NCI-H460 (cell line): ENCODE measurements at places on chromosomes 7 and 10. TPM values are rescaled to one million over a fixed set of nuclear protein-coding genes. Genes with fewer than 3 reads are reported as not detected.

- no peak for DNase-seq
Measured at GRCh38 chr10:72862957-72863356, 30.6 kb upstream of the OIT3 start.

- no peak for DNase-seq
Measured at GRCh38 chr10:6470894-6471618, 109.0 kb downstream of the PRKCQ start.

Gene CPA2
- total RNA-seq: 0.59 and 0.75 TPM in 2 replicates

DNA sequence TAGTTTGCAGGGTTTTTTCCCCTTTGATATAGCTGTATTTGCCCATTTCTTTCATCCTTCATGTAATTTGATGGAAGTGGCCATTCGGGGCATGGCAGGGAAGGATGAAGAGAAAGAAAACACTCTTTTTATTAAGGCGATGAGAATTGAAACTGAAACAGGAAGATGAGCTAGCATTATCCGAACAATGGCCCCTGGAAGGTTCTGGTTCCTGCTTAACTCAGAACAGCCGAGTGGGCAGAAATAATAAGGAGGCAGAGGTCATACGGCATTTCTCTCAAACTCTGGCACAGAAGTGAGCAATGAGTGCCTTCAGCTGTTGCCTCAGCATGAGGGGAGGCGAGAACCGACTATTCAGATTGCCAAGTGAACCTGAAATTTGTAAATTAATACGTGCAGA, 113.2 kb upstream of the MYO3A start:
- no peak for DNase-seq

DNA sequence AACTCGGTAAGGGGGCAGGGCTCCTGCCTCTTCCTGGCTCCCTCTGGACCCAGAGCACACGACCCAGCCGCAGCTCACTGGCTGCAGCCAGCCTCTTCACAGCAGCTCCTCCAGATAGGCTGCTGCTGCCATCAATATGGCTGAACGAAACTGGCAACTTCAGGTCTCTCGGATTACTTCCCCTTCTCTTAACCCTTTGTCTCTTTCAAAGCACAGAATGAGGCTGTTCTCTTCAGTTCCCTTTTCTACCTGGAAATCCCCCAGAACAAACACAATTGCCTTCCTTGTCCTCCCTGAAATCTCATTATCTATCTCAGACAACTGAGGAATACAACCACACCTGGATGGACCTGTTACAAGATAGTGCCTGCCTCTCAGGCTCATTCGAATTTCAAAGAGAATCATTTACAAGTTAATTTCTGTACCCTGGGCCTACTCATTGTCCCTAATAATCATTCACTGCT, 193.4 kb upstream of the MBL2 start:
- DNase-seq: no peak

DNA sequence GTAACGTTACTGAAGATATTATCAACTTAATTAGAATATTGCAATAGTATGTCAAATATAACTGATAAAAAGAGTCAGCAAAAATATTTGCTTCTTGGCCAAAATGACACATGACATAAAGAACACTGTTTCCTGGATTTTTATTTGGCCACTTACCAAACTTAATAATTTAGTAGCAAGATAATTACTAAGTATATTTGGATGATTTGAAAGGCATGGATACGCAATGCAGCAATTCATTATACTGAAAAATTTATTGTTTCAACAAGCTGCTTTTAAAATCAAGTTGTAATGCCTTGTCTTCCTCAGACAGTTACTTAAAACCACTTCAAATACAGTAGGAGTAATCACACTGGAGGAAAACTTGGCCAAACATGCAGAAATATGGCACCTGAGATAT, 234.0 kb downstream of the SEMA3E start:
- no peak for DNase-seq

Gene AKR1C3
- total RNA-seq: 818 and 909 TPM in 2 replicates

DNA sequence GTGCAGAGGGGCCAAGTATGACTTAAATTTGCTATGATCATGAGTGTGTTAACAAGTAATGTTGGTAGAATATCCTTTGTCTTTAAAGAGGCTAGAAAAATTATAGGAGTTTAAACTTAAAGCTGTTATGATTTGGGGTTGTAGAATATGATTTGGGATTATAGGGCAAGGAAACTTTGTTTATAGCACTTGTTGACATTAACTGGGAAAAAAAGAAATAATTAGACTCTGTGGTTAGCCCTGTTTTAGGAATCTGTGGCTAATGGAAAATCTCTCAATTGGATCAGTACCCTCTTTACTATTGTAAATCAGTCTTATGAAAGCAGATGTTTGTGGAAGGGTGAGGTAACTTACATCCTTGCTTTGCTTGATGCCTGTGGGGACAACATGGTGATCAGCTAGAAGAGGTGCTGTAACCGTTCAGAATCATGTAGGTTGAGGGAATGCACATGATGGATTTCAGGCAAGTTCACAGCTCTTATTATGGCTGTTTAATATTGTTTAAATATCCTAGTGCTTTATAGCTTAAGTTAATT, 11.1 kb downstream of the ING3 start:
- no peak for DNase-seq

Gene GDF2
- not detected in 2 replicates for total RNA-seq

DNA sequence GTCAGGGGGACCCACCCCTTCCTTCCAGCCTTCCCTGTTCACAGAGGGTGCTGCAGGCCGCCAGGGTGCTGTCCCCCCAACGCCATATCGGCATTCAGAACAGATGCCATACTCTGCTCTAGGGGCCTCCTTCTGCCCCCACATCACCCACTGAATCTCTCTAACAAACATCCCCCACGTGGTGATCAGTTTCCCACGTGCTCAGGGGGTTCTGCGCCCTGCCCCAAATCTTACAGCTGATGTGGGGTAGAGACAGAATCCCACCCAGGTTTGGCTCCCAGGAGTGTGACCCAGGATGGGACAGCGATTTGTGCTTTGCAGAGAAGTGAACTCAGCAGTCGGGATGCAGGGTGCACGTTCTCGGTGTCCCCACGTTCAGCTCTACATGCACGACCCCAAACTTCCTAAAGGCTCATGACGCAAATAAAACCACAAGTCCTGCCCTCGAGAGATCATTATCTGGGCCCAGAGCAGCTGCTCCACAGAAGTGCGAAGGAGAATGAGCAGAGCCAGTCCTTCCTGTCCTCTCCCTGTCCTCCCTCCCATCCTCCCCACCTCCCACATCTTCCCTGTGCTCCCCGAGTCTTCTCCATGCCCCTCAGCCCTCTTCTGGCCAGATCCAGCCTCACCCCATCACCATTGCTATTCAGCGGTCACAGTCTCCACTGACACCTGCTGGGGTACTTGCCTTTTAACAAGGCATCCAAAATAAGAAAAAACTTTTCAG, 423.4 kb downstream of the DNAJB6 start:
- no peak for DNase-seq

DNA sequence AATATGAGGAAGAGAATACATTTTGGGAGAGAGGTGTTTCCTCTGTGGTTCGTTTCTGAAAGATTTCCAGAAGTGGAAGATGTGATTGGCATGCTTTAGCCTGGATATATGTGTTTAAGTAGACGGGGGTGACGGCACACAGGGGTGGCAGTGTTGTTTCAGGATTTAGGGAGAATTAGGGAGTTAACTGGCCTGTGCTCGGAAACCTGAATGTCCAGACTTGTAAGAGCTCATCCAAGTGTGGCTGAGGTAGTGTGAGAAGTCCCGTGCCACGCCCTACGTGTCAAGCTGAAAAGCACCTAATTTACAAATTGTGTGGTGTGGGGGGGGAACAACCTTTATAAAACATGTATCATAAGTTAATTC, 1.1 kb downstream of the RALA start:
- no peak for DNase-seq

Gene SEC61G
- total RNA-seq: 138 and 141 TPM in 2 replicates

GRCh38 chr10:111890046-111890445, 293.5 kb downstream of the GPAM start:
- DNase-seq: no peak
